ENCODE measurements at places on chromosomes 4 and X. TPM values are rescaled to one million over a fixed set of nuclear protein-coding genes. Genes with fewer than 3 reads are reported as not detected.
A peak's percentile ranks its signal among the peaks of the same experiment; 100 is the strongest.

The MGAT4D gene
- not detected for total RNA-seq

The PRRG3 gene
- total RNA-seq: not detected

The XK gene
- total RNA-seq: 1.3 TPM

The UTP14A gene
- total RNA-seq: 11.0 TPM

GRCh38 chrX:71057848-71058530 is 10.1 kb downstream of the SNX12 start:
- no peak overlapping the region for H3K4me3 ChIP-seq
- no peak overlapping the region for H3K27ac ChIP-seq
- no peaks in the 10 kb centered on the region for H3K27me3 ChIP-seq
- peaks cover 7% of the 10 kb centered on the region for H3K4me1 ChIP-seq

- no peak overlapping the region for H3K4me3 ChIP-seq
- DNase-seq: no peak
- H3K27ac ChIP-seq: no peak overlapping the region
- H3K4me1 ChIP-seq: no peaks in the 10 kb centered on the region
- no peaks in the 10 kb centered on the region for H3K36me3 ChIP-seq
- no peaks in the 10 kb centered on the region for H3K27me3 ChIP-seq
Measured at GRCh38 chrX:153622661-153623309, 23.8 kb upstream of the CCNQ start.

DNA sequence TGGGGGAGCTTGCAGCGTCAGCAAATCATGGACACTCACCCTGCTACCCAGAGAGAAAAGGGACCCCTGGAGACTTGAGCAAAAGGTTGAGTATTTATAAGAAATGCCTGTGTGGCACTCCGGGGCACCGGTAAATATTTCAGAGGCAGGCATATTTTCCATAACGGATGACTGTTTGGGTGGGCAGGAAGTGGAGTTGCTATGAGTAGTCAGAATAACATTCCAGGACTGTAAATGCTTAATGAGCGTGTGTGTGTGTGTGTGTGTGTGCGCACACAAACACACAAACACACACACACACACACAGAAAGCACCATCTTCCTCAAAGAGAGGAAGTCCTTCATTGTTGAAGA is 74.6 kb downstream of the MXRA5 start:
- H3K4me1 ChIP-seq: no peaks in the 10 kb centered on the region
- no peak overlapping the region for H3K4me3 ChIP-seq
- H3K27me3 ChIP-seq: no peaks in the 10 kb centered on the region
- H3K27ac ChIP-seq: no peak overlapping the region
- no peaks in the 10 kb centered on the region for H3K36me3 ChIP-seq

DNA sequence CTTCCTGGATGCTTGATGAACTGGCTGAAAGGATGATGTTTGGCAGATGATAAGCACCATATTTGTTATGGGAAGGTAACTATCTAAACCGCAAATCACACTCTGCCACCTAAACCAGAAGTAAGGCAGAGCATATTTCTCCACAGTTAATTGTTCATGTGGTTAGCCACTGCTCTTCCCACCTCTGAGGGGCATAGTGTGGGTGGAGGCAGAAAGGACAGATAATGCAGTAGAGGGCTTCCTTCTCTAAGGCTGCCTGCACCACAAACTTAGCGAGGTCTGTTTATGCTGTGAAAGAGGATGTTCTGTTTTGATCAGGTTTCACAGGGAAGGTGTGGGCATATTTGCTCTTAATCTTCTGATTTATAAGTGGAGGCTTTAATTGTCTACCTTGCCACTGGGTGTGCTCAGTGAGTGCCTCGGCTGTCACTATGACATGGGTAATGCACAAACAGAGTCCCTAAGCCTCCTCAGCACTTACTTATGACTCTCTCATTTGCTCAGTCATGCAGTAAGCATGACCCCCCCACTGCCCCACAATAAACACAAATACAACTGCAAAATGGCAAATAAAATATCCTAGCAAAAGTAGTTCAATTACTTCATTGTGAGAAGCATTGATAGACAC is 401.0 kb downstream of the TMA16 start:
- no peaks in the 10 kb centered on the region for H3K36me3 ChIP-seq
- no peak overlapping the region for H3K4me3 ChIP-seq
- no peak overlapping the region for H3K27ac ChIP-seq

DNA sequence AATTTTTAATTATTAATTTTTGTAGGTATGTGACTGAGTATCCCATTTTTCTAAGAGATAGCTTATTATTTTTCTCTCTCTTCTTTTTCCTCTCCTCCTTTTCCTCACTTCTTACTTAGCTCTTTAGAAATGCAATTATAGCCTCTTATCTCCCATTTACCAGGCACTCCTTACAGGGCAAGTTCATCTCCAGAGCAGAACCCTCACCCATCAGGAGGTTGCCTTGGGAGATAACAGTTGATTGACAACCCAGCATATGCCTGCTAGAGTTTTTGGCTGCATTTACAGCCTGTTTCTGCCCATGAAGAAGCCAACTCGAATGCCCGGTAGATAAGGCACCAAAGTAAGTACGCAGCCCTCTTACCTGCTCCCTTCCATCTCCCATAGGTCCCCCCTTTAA is 572.9 kb upstream of the ZFP42 start:
- H3K4me1 ChIP-seq: no peaks in the 10 kb centered on the region
- no peaks in the 10 kb centered on the region for H3K36me3 ChIP-seq
- H3K27ac ChIP-seq: no peak overlapping the region
- H3K27me3 ChIP-seq: no peaks in the 10 kb centered on the region

DNA sequence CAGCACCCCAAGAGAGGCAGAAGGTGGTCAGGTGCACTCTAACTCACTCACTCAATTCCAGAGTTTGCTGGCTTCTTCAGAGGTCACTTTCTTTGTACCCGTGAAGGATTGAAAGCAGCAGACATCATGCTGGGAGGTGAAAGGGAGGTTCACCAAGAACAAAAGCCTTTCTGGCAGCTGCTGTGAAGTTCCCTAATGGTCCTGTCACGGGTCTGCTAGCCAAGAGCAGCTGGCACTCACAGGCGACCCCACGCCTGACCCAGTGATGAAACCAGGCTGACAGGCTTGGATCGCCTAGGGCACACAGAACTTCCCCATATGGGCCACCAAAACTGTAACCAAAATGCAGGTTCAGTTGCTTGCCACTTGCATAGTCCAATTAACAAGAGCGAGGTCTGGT is 11.8 kb downstream of the NUDT11 start:
- no peaks in the 10 kb centered on the region for H3K4me1 ChIP-seq
- DNase-seq: no peak
- no peaks in the 10 kb centered on the region for H3K36me3 ChIP-seq
- no peak overlapping the region for H3K4me3 ChIP-seq

- H3K27ac ChIP-seq: peak overlapping the region; percentile 63
- H3K4me3 ChIP-seq: no peak overlapping the region
- H3K27me3 ChIP-seq: no peaks in the 10 kb centered on the region
- H3K4me1 ChIP-seq: peaks cover 20% of the 10 kb centered on the region
Measured at GRCh38 chrX:24493740-24494581, 28.9 kb downstream of the PDK3 start.

DNA sequence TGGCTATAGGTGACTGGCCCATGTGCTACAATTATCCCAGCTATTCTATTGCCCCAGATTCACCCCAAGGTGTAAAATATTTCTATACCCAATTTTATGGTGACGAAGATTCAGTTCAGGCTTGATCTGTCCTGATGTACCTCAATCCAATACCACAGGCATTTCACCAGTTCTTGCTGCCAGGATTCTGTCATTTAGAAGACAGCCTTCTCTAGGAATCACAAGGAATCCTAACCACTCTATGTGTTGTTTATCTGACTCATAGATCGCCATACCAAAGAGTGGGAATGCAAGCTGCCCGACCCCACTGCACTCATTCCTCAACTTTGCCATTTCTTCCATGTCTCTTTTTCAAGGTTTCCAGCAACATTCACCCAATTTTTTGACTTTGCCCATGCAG is 355.0 kb upstream of the EMCN start:
- no peaks in the 10 kb centered on the region for H3K27me3 ChIP-seq
- H3K4me1 ChIP-seq: no peaks in the 10 kb centered on the region
- H3K27ac ChIP-seq: no peak overlapping the region
- H3K4me3 ChIP-seq: no peak overlapping the region

GRCh38 chr4:38462367-38463055 is 201.5 kb upstream of the KLF3 start:
- no peaks in the 10 kb centered on the region for H3K36me3 ChIP-seq
- no peak overlapping the region for H3K27ac ChIP-seq
- DNase-seq: no peak
- no peak overlapping the region for H3K4me3 ChIP-seq
- H3K4me1 ChIP-seq: peaks cover 5% of the 10 kb centered on the region

DNA sequence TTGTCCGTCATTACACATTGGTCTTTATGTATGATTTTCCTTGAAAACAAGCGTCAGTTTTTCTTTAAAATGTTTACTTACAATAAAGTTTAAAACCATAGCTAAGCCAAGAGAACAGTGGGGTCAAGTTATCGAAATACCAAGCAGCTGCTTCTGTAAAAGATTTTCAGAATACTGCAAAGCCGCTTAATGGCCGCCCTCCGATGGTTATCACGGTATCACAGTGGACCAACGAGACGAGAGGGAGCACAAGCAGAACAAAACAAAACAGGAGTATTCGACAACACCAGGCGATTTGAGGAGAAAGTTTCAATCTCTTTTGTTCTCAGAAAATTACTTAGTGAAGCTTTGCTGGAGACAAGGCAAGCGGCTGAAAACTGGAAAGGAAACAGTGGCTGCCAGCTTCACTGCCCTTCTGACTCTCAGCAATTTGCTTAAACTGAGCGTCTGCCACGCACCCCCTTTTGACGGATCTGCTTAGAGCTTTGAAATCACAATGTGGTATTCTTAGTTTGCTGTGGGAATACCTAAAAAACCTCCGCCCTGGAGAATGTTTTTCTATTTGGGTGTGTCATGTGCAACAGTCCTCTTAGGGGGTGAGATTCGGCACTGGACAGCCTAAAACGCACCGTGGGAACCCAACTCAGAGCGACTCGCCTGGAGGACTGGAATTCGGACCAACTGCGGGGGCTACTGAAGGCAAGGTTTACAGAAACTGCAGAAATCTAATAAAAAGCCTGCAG is 199.8 kb downstream of the NSUN7 start:
- no peak for DNase-seq
- H3K27me3 ChIP-seq: no peaks in the 10 kb centered on the region
- H3K36me3 ChIP-seq: no peaks in the 10 kb centered on the region
- no peaks in the 10 kb centered on the region for H3K4me1 ChIP-seq
